Stimulated activated CD4-positive, alpha-beta T cell treated with anti-CD3 and anti-CD28 coated beads, Interleukin-15, amount 100 ng/mL, for 24 hours (primary cell): ENCODE measurements at places on chromosomes 2 and 18.

GRCh38 chr2:24785671-24786321, 7.4 kb downstream of the PTRHD1 start:
- no peak for DNase-seq

DNA sequence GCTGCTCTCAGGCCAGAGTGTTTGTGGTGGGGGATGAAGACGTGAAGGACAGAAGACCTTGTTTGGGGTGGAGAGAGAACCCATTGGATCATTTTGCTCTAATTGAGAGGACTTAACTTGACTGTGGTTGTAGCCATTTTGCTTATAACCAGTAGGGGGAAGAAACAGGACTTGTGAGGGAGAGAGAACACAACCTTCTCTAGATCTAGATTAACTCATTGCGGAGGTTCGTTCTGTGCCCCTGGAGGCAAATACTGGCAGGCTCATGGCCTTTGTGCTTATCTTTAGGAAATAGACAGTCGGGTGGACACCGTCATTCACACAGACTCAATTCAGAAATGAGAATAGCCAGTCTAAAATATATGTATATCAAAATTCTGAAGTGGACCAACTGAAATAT, 147.0 kb upstream of the LHCGR start:
- no peak for DNase-seq

DNA sequence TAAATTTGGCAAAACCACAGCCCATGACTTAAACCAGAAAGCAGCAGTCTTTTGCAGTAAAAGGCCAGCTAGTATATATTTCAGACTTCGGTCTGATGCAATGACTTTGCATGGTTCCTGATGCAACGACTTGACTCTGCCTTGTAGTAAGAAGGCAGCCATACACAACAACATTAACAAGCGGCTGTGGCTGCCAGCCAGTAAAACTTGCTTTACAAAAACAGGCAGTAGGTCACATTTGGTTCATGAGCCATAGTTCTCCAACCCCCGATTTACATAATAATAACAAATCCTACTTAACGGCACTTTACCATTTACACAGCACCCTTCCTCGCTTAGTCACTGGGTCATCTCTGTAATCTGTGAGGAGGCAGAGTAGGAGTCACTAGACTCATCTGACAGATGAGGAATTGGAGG, 410.3 kb downstream of the LRATD1 start:
- DNase-seq: no peak

DNA sequence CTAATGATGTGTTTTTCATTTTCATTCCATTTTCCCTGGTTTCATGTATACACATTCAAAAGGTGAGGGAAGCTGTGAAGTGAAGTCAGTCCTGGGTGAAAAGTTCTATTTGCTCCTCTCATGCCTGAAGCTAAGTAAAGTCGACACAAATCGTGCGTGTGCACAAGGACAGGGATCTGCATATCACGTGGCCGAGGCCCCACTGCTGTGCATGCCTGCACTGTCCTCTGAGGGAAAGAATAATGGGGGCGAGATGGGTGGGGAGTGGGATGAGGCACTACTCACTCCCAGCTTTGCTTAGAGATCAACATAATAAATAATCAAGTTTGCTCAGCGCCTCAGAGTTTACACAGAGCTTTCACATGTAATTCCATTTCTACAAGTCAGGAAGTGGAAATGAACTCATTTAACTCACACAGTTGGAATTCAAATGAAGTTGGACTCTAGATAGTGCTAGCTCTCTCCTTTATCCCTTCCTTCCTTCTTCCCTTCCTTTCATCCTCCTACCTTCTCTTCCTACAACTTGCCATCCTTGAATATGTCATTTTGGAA, 5.1 kb upstream of the PTPRM start:
- no peak for DNase-seq

DNA sequence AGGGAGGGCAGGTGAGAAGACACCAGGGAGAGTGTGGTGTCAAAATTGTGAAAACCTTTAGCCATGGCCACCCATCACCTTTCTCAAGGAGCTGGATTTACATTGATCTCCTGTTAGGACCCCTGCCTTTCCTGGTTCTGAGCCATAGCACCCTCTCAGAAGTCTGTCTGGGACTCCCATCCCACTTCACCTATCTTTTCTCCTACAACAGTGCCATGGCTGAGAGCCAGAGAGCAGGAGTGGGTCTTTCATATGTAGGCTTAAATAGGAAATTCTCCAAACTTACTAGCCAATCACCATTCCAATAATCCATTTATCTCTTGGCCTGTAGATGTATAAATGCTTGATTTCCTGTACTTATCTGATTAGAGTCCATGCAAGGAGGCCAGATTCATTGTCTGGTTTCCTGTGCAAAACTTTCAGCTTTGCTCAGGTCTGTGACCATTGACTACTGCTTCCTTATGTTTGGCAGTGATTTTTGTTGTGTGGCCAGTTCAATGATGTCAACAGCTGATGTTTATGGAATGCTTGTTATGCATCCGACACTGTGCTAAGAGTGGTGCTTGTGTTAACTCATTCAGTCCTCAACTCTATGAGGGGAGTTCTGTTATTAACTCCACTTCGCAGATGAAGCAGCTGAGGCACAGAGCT, 57.6 kb upstream of the IGFBP5 start:
- DNase-seq: no peak

- DNase-seq: no peak
These were observed 1384.3 kb upstream of the NXPH2 start for GRCh38 chr2:140164449-140164848.

GRCh38 chr2:41420872-41421271, 626.9 kb upstream of the PKDCC start:
- no peak for DNase-seq

GRCh38 chr2:70141212-70141901, 49.5 kb downstream of the C2orf42 start:
- DNase-seq: peak; percentile 77
